ENCODE measurements at places on chromosomes 12 and 14.

- peak; percentile 99 for DNase-seq
Measured at GRCh38 chr12:51424662-51425539, at the start of gene SLC4A8. TSS of gene SLC4A8 (plus strand) at chr12:51424831. CDS start at chr12:51424988, 157 bp downstream.

- DNase-seq = no peak
Measured at GRCh38 chr14:103680491-103681231, 34.6 kb downstream of the XRCC3 start.

GRCh38 chr12:52805000-52805399, 8.9 kb downstream of the KRT4 start:
- DNase-seq = no peak

GRCh38 chr12:18849761-18850160, 111.8 kb downstream of the CAPZA3 start:
- no peak for DNase-seq

DNA sequence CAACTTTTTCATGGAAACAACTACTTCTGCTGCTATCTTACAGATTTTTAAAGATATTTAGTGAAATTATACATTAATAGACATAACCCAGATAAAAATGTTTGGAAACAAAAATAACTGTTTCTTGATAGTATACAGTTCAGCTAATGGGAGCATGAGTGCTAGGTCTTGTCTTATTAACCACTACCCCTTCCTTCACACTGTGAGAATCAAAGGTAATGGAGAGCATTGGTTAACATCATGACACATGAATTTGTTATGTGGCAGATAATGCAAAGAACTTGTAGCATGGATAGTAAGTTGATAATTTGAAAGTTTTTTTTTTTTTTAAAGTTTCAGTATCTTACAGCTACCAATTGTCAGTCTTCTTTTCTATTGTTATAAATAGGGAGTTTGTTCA, 44.2 kb downstream of the CCDC91 start:
- DNase-seq = no peak

- DNase-seq = no peak
Measured at GRCh38 chr12:46647034-46647433, 178.8 kb downstream of the SLC38A4 start.

- no peak for DNase-seq
Measured at GRCh38 chr12:55997535-55997859, 421 bp downstream of the SUOX start.

- no peak for DNase-seq
Measured at GRCh38 chr12:98983647-98984046, 338.6 kb downstream of the APAF1 start.

- no peak for DNase-seq
Measured at GRCh38 chr14:29111554-29111953, 345.0 kb downstream of the FOXG1 start.

GRCh38 chr14:104284107-104284592, 145.8 kb downstream of the KIF26A start:
- no peak for DNase-seq

DNA sequence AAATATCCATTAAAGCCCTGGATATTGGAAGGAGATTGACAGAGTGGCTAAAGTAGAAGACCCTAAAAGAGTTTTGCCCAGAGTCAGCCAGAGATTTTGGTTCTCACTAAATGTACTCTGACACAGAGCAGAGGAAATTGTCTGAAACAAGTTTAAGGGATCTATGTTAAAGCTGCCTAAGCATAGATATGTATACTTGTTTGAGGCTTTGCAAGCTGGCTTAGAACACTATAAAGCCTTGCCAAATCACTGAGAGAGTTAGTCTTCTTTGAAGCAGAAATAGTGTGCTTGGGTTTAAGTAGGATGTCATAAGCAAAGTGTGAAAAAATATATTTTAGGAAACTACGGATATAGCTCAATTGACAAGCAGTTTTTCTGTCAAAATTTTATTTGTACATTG, 653.5 kb downstream of the FSCB start:
- no peak for DNase-seq

GRCh38 chr12:29519585-29520182, 22.2 kb upstream of the OVCH1 start:
- peak; percentile 29 for DNase-seq

DNA sequence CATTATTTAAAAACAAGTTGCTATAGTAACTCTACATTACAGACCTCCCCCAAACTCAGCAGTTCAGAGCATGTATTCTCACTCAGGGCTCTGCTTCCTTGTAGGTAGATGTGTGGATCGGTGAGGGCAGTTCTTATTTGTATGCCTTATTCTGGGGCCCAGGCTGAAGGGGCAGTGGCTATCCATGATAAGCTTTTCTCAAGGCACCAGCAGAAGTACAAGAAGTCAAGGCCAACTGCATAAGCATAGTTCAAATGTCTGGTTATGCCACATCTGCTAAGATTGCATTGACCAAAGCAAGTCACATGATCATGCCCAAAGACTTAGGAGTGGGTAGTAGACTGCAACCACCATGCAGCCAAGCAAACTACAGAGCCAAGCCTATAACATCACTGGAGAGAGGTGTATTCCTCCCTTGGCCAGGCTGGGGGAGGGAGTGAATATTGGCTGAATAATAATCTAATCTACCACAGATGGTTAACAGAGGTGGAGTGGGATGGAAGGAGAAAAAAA, 4.6 kb downstream of the PSEN1 start:
- DNase-seq = no peak

DNA sequence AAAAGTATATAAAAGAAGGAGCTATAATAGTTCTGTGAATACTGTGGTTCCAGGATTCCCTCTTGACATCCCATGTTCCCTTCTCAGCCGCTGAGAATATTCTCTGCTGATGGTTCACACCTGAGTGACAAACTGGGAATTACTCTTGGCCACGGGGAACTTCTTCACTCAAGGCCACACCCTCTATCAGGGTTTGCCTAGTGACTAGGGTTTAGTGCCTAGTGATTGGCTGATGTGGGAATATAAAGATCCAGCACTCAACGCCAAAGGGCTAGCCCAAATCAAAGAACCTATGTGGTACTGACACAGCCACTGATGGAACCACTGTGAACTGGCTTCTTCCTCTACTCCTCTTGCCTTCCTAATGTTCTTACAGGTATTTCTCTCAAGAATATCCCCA, 248.4 kb downstream of the ASCL1 start:
- DNase-seq = no peak

GRCh38 chr12:13570005-13570694, 373.6 kb downstream of the EMP1 start:
- no peak for DNase-seq

DNA sequence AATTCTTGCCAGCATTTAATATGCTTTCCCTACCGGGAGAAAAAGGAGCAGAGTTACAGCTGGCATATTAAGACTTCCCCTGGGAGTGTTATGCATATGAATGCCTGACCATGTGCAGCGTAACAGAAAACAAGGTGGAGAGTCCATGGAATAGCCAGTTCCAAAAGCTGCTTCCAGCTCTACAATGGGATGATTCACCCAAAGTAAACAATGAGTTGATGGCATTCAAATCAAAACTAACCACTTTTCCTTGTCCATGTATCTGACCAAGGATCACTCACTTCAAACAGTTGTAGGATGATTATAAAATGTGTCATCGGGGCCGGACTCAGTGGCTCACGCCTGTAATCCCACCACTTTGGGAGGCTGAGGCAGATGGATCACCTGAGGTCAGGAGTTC, 48.1 kb upstream of the BICDL1 start:
- no peak for DNase-seq

DNA sequence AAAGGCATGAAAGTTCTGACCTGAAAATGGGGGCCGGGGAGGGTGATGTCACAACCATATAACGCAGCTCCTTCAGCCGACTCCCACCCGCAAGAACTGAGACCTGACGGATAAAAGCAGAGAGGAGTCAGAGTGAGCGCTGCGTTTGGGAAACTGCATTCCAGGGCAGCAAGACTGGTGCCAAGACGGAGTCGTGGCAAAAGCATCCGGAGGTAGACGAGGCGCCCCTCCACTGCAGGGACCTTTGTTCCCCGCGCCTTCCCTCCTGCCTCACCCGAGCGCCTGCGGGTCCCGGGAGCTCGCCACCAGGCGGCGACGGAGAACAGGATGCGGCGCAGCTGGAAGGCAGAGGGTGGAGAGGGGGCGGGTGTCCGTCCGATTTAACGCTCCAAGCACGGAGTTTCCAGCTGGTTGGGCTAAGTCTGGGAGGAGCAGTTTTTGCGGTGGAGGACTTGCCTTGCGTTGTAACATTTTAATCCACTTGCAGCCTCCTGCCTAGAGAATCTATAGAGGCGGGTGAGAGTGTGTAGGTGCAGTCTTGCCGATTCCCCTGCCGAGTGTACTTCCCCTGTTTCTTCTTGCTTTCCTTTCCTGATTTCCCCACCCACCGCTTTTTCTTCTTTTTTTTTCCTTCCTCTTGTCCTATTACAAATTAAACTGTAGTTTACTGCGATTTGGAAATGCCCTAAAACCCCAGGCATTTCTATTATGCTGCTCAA, 1.2 kb upstream of the CPNE8 start:
- DNase-seq = peak; percentile 94

DNA sequence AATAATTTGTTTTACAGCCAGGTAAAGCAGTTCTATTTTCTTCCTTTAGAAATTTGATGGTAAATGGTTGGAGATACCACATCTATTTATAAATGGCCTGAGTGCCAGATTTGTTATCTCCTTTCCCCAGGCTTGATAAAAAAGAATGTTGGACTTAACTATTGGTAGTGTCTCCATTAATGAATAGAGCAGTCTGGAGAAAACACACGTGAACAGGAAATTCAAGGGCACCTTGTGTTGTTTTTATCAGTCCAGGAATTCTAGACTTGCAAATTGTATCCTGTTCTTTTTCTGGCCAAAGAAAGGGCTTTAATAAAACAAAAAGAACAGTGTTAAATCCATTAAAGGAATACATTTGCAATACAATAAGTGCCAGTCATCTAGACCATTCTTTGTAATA, 40.8 kb upstream of the BMAL2 start:
- DNase-seq = no peak

- DNase-seq = no peak
Measured at GRCh38 chr12:99002731-99003130, 357.6 kb downstream of the APAF1 start.

GRCh38 chr14:22737052-22737451, 29.4 kb upstream of the OXA1L start:
- no peak for DNase-seq

DNA sequence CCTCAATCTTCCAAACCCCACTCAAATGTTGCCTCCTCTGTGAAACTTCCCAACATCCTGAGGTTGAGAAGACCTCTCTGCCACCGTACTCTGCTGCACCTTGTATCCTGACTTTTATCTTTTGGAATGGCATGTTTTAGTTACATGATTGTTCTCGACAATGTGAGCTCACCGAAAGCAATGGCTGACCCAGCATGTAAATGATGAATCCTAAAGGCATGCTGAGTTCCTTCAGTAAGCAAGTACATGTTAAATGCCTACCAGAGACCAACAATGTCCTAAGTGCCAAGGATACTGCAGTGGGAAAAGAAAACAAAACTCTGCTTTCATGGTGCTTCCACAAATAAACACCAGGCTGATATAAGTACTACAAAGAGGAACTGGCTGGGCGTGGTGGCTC, 13.7 kb downstream of the PPP1R13B start:
- DNase-seq = no peak

DNA sequence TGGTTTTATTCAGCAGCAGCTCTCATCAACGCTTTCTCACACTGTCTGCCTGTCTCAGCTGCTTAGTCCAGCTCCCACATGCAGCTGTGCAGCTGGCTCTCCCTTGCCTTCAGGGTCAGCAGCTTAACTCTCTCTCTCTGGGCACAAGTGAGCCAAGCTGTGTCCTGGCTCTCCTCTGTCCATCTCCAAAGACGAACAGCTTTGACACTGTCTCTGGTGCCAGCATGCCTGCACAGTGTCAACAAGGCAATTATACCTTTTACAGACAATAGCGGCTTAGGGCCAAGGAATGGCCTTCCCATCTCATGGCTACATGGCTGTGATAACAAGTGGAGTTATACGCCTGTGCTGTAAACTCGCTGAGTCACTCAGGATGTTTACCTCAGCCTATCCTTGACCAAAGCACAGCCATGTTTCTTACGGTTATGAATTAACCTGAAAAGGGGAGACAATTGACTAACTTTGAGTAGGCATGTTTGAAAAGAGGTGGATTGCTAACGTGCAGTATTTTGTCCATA, 38.4 kb upstream of the MANSC4 start:
- DNase-seq = no peak

GRCh38 chr12:47391566-47391965, 311.8 kb upstream of the AMIGO2 start:
- no peak for DNase-seq

- no peak for DNase-seq
Measured at GRCh38 chr12:49170924-49171323, 18.0 kb downstream of the TUBA1A start.

GRCh38 chr12:76713130-76713529, 50.8 kb upstream of the ZDHHC17 start:
- DNase-seq = no peak

GRCh38 chr12:100688451-100688864, 106.1 kb upstream of the ANO4 start:
- DNase-seq = no peak

DNA sequence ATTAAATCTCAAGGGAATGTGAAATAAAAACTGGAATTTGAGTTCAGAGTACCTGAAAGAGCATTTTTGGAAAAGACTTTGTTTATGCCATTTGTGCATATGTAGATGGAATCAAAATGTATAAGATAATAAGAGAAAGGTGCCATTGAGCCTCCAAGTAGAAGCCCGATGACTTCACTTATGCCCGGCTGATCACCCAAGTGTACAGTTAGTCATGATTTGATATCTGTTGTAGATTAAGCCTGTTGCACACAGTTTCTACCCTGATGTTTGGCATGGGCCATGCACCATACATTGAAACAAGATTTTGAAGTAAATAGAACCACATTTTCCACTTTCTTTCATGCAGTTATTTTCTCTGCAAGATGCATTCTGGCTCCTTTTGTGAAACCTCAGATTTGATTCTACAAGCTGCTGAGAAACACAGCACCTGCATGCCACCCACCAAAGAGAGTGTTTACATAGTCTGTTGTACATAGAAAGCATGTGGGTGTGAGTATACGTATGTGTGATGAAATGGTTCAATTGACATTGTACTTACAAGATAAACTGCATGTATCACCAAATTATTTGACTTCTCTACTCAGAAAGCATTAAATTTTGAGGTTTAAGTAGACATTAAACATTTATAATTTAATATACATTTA, 772.5 kb downstream of the DIO2 start:
- DNase-seq = no peak

GRCh38 chr14:22900081-22900799, 17.2 kb downstream of the REM2 start:
- DNase-seq = peak; percentile 61

GRCh38 chr14:67241411-67242167, at the start of gene PALS1:
TSS of gene PALS1 (plus strand) at chr14:67241435. CDS start at chr14:67279171, 37,736 bp downstream.
- DNase-seq = peak; percentile 95

- no peak for DNase-seq
Measured at GRCh38 chr14:93490001-93490400, 59.3 kb downstream of the UNC79 start.

- no peak for DNase-seq
Measured at GRCh38 chr12:31727192-31727591, 1.6 kb downstream of the AMN1 start.
